ENCODE measurements at places on chromosomes 3 and 15.

GRCh38 chr15:32123473-32123872, 93.2 kb downstream of the CHRNA7 start:
- DNase-seq = no peak

DNA sequence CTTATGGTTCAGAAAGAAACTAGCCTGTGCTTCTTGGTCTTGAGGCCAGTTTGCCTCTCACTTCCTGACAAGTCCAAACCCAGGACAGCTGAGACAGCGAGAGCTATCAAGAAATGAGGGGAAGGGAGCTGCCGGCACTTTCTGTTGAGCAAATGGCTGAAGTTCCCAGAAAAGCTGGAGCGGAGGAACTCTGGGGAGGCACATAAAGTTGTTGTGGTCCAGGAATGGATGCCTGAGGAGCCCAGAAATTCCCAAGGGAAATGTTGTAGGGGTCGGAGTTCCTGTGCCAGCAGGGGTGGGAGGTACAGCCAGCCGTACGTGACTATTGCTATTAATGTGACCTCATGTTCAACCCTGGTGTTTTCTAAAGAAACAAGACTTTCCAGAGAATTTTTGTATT, 98.8 kb upstream of the TNFAIP8L3 start:
- DNase-seq = no peak

- DNase-seq = no peak
Measured at GRCh38 chr3:194500198-194500597, 13.4 kb upstream of the ATP13A3 start.

DNA sequence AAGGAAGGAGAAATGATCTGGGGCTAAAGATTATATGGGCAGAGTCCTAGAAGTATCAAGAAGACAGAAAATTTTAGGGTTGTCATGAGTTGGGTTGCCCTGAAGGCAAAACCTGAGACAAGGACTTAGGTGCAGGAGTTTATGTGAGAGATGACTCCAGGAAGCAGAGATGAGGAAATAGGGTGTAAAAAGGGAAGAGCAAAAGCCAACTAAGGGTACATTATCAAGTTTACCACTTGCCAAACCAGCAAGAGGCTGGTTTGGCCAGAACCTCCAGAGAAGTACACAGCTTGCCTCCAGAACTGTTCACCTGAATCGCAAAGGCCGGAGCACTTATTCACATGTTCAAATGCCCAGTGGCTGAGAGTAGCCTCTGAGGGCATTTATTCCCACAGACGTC, 116.7 kb downstream of the FHIT start:
- no peak for DNase-seq

DNA sequence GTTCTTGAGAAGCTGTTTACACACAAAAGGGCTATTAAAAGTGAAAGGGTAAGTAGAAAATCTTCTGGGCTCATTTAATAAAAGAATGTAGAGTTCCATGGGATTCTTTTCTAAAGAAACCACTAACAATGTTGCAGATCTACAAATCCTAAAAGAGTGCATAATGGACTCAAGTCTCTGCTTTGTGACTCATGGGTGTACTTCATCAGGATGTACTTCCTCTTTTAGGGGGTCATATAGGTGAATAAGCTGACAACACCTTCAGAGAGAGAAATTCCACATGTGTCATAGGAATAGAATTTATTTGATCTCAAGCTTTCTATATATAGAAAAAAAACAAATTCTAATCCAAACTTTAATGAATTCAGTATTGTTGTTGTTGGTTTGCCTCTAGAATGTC, 355.5 kb downstream of the TIGIT start:
- DNase-seq = no peak

DNA sequence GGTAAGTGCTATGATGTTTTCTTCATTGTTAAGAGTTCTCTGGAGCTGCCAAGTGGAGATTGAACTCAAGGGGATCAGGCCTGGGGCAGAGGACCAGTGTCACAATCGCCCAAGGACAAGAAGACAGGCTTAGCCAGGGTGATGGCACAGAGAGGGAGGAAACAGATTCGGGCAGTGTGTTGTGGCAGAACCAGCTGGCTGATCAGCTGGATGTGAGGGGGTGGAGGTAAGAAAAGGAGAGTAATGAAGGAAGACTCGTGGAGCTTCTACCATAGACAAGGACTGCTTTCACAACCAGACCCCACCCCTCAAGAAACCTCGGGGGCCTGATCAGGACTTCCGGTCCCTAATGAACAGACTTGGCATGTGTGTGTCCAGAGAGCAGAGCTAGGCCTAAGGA, 60.9 kb upstream of the LINGO1 start:
- no peak for DNase-seq

- no peak for DNase-seq
Measured at GRCh38 chr15:58040150-58040549, 25.4 kb downstream of the ALDH1A2 start.

- DNase-seq = no peak
Measured at GRCh38 chr3:152516216-152516615, 247.5 kb downstream of the MBNL1 start.

- DNase-seq = no peak
Measured at GRCh38 chr15:65529762-65530317, 423 bp upstream of the HACD3 start.

GRCh38 chr3:141477224-141477623, 9.6 kb upstream of the RASA2 start:
- DNase-seq = no peak

DNA sequence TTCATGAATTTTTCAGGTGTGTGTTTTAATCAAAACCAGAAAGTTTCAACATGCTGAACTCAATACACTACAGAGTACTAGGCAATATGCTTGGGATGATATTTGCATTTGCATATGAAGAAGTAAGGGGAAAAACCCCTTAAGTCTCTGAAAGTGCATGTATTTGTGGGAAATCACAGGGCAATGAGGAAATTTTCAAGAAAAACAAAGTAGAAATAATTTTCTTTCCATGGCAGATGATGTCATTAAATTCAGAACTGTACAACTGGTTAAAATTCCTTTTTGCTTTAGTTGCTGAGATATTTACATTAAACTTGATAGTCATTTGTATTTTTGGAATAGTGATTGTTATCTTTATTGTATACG, 294.0 kb upstream of the TBC1D5 start:
- DNase-seq = no peak

- no peak for DNase-seq
Measured at GRCh38 chr15:26864664-26865191, 2.1 kb upstream of the GABRA5 start.

DNA sequence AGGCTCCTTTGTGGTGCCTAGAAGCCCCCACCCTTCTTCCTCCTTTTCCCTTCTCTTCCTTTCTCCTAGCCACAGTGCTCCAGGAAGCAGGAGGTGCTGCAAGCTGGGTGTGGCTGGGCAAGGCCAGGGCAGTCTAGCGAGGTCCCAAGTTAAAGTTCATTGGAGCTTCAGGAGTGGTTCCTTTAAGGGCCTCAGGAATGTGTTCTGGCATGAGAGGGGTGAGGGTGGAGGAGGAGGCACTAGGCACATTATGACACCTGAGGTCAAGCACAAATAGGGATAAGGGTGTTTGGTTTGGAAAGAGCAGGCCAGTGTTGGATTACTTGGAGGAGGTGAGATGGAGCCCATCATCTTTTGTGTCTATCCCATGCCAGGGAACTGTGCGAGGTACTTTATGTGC, 258.7 kb downstream of the TLE3 start:
- DNase-seq = no peak

GRCh38 chr3:160977773-160978172, 127.4 kb downstream of the B3GALNT1 start:
- DNase-seq = no peak

DNA sequence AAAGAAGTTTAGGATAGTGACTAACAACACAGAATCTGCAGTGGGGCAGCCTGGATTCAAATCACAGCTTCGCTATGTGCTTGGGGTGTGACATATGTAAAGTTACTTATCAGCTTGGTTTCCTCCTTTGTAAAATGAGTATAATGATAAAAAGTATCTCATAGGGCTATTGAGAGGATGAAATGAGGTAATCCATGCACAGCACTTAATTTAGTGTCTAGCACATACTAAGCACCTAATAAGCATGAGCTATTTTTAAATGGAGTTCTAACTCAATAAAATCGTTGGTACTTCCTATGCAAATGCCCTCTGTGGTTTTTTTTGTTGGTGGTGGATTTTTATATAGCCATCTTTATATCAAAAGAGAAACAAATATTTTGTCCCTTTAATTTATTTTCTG, 503.8 kb downstream of the MECOM start:
- no peak for DNase-seq

- no peak for DNase-seq
Measured at GRCh38 chr15:93707751-93708150, 523.6 kb upstream of the MCTP2 start.
